ENCODE measurements at places on chromosomes 12 and 14.
A peak's percentile ranks its signal among the peaks of the same experiment; 100 is the strongest.

GRCh38 chr14:99262977-99263448 is 9.0 kb downstream of the BCL11B start:
- DNase-seq = no peak

- no peak for DNase-seq
These were observed 349.8 kb downstream of the TMEM121 start for GRCh38 chr14:105876158-105876557.

DNA sequence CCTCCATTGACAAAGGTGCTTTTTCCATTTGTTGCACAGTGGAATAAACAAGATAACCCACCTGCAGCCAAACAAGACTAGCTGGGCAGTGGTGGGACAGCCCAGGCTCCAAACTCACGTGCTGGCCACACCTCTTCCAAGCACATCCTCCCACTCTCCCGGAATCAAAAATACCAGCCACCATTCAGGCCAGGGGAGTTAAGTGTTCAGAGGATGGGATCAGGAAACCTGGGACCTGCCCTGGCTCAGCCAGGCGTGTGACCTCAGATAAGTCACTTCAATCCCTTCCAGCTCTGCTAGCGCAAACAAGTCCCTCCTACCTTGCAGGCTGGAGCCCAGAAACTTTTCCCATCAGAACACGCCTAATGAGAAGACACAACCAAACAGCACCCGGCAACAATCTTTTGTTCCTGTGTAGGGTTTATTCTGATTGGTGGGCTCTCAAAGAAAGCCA is 43.3 kb downstream of the ACTN1 start:
- DNase-seq = no peak

- peak; percentile 52 for DNase-seq
These were observed 33.4 kb upstream of the RNASE3 start for GRCh38 chr14:20857630-20858261.

GRCh38 chr14:58744801-58745394 is 107.1 kb downstream of the DACT1 start:
- DNase-seq = no peak

DNA sequence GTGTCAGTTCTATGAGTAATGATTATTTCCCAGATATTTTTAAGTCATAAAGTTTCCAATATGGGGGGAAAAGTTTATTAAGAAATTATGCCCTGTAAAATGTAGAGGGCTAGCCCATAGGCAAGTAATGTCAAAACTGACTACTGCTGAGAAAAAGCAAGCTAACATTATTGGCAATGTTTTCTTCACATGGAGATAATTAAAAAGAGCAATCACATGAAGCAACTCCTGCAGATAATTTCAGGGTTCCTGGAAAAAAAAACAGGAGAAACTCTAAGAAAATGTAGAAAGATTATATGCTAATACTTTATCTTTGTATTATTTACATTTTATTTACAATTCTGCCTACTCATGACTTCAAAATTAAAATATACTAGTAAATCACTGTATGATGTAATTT is 39.8 kb downstream of the PPP1R12A start:
- no peak for DNase-seq

- DNase-seq = no peak
These were observed 141.9 kb upstream of the C14orf180 start for GRCh38 chr14:104437703-104438102.

DNA sequence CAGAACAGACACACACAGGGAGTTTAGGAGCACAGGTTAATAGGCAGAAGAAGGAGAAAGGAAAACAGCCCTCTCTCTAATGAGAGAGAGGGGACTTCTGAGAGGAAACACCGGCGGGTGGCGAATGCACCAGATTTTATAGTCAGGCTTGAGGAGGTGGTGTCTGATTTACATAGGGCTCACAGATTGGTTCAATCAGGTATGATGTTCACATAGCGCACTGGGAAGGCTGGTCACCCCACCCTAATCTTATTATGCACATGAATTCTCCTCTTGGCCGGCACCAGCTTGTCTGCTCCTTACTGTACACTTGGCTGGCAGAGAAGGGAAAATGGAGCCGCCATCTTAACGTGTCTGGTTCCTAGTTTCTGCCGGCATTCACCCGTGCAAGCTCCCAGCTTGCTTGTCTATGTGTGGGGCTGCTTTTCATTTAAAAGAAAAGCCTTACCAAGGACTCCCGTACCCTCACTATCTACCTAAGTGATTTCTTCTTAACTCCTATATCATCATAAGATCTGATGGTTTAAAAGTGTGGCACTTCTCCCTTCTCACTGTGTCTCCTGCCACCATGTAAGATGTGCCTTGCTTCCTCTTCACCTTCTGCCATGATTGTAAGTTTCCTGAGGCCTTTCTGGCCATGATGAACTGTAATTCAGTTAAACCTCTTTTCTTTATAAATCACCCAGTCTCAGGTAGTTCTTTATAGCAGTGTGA is 15.1 kb downstream of the BCAT1 start:
- DNase-seq = no peak

DNA sequence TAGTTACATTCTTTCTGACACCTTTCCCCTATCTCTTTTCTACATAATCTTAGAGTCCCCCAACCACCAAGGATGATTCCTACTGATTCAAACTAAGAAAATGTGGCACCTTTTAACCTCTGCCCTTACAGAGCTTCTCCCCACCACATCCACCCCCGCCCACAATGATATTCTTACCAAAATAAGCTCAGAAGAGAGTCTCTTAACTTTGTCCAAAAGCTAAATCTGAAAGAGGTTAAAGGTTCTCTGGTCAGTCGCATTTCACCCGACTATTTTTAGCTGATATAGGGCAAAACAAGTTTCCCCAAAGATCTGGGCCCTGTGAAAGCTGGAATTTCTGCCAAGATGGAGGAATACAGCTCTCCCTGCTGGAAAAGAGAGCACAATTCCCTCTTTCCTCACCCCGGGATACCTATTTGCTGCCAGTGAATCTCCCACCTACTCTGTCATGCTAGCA is 128.6 kb downstream of the ZFP36L1 start:
- no peak for DNase-seq

GRCh38 chr14:96634896-96635295 is 132.7 kb downstream of the PAPOLA start:
- DNase-seq = no peak

DNA sequence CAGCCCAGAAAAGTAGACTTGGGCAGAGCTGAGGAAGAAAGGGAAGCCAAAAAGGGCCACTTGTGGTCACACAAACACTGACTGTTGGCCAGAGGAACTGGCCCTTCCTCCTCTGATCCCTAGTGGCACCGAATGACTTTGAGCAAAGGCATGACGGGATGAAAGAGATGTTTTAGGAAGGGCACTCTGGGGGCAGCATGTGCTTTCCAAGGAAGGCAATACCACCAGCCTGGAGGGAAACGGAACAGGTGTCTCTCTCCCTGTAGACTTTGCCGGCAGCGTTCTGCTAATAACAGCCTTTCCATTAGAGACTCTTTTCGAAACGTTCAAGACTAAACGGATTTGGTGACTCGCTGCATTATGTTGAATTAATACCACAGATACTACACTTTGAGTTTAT is 12.3 kb upstream of the FBXO21 start:
- no peak for DNase-seq

GRCh38 chr12:54384591-54385041 is at the start of gene ZNF385A:
Gene ZNF385A (minus strand): TSS chr12:54384733. CDS start chr12:54384514, 219 bp downstream.
- no peak for DNase-seq
